ENCODE measurements at places on chromosomes 5 and 9.

GRCh38 chr5:115336201-115336720, 39.8 kb upstream of the CCDC112 start:
- DNase-seq, result no peak

DNA sequence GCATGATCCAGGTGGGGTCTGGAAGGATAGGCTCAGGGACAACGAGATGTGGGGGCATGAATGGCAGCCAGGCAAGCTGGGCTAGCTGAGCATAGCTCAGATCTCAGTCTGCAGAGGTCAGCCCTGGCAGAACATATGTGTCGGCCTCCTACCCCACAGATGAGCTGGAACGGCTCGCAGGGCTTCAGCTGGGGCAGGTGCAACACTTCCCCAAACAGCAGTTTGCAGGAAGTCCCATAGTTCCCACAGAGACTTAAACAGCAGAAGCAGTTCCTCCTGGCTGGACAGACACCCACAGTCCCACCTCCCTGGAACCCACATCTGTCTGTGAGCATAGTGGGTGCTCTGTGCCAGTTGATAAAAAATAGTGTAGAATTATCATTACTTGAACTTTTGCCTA, 404.6 kb downstream of the GADD45G start:
- DNase-seq, result no peak

DNA sequence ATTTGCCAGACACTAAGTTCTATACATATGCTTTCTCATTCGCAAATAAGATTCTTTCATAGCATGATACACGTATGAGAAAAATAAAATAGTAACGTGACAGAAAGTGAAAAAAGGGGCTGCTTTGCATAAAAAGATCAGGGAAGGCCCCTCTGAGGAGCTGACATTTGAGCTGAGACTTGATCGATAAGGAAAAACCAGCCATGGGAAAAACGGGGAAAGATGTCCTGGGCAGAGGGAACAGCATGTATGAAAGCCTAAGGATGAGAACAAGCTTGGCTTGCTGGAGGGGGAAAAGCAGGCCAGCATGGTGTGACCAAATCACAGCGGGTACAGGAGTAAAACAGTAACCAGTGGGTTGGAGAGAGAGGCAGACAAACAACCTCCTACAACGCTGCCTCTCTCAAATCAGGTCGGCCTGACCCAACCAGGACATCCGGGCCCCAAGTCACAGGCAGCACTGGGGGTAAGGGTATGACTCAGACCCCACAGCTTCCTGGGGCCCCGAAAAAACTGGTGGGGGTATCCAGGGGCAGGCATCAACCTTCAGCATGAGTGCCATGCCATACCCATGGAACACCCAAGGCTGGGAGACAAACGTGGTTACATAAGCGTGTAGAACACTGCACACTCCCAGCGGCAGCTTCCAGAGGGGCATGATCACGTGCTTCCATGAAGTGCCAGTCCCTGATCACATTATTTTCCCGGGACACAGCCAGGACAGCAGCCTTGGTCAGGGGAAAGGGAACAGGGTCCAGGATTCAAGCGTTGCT, 2.2 kb downstream of the TNIP1 start:
- DNase-seq, result no peak

DNA sequence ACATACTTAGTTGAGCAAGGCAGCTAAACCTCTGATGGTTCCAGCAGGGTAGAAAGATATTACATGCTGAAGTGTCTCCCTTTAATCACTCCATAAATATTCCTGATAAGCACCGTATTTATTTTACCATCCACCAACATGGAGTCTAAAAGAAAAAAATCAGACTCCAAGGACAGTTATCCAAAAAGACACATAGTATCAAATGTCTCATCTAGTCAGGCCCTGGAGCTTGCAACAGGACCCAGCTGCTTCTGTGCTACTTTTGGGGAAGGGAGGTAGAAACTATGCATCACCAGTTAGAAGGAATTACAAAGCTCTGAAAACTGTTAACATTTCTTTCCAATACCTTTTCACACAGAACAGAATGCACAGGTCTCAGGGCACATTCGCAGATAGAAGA, 88.1 kb downstream of the S1PR3 start:
- DNase-seq, result no peak

- DNase-seq, result no peak
Observed at GRCh38 chr5:56164376-56164775, 68.8 kb downstream of the ANKRD55 start.
